ENCODE measurements at places on chromosomes 16 and 17. TPM values are rescaled to one million over a fixed set of nuclear protein-coding genes. Genes with fewer than 3 reads are reported as not detected.

DNA sequence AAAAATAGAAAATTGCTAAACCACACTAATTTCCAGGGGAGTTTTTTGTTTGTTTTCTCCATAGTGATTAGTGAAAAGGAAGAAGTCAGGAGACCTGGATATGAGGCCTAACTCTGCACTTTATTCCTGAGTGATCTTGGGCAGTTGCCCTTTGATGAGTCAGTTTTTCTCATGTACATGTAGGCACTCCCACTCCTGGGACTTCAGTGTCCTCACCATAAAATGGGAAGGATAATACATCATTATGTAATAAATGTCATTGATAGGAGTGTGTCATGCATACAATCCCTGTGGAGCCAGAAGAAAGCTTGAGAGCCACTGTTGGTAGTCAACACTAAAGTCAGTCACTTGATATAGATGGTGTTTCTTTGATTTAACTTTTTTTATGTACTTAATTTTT lies 32.5 kb downstream of the WIPF2 start:
- DNase-seq, result no peak

- peak; percentile 38 for DNase-seq
Observed at GRCh38 chr17:76107509-76107908, 3.9 kb upstream of the EXOC7 start.

GRCh38 chr16:88878356-88878755 lies 11.9 kb upstream of the PABPN1L start:
- DNase-seq, result no peak

DNA sequence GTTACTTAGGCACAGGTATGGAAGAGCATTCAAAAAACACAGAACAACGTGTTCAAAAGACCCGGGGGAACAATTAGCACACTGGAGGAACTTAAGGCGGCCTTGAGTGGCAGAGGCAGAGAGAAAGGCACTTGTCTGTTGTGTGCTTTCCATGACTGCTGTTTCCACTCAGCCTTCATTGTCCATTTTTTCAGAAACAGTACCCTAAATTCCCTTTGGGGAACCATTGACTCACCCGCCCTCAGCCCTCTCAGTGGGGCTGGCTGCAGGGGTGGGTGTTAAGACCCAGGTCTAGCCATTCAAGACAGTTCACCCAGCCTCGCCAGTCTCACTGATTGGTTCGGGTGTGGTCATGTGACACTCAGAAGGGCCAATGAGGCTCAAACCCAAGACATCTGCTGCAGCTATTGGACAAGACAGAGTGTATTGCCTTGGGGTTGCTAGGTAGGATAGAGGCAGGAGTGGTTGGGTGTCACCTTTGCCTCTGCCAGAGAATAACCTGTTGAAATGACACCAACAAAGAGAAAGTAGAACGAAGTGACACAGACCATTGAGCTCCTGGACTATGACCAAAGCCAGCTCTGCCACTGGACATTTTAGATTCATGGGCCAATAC lies 19.6 kb upstream of the CEP20 start:
- peak; percentile 31 for DNase-seq

DNA sequence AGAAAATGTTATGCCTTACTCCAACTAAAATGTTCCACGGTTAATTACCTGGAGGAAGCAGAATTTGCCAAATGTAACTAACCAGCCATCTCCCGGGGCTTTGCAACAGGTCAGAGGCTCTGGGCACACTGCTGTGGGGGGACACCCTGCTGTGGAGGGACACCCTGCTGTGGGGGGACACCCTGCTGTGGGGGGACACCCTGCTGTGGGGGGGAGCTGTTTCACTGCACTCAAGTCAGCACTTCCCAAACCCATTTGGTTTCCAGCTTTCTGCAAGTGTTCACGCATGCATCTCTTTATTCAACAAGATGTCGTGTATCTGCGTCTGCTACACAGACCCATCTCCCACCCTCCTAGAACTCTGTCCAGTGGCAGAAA lies 239.5 kb downstream of the C16orf95 start:
- DNase-seq, result no peak

GRCh38 chr16:79640513-79641360 lies 40.2 kb upstream of the MAF start:
- no peak for DNase-seq

DNA sequence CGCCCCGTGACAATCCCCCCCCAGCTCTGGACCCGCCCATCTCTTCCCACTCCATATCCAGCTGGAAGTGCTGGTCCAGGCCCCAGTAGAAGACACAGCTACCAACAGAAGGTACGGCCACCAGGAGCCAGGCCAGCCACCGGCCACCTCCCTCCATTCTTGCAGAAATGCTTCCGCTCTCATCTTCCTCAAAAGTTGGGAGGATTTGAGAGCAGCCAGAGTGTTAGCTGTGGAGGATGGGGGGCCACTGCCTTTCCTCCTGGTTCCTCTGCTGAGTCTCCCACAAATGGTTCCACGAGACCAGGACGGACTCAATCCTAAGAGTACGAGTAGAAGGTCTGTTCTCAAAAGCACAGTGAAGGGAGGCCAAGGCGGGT lies 78.3 kb downstream of the GAS7 start:
- DNase-seq, result no peak

- peak; percentile 37 for DNase-seq
Observed at GRCh38 chr17:60422162-60422665, at the start of gene CHCT1. Gene CHCT1, plus strand, starts transcription at chr17:60422489. Its CDS starts 104 bp downstream, at chr17:60422593.

GRCh38 chr16:2022723-2023091 lies 3.1 kb downstream of the NPW start:
- peak; percentile 88 for DNase-seq

DNA sequence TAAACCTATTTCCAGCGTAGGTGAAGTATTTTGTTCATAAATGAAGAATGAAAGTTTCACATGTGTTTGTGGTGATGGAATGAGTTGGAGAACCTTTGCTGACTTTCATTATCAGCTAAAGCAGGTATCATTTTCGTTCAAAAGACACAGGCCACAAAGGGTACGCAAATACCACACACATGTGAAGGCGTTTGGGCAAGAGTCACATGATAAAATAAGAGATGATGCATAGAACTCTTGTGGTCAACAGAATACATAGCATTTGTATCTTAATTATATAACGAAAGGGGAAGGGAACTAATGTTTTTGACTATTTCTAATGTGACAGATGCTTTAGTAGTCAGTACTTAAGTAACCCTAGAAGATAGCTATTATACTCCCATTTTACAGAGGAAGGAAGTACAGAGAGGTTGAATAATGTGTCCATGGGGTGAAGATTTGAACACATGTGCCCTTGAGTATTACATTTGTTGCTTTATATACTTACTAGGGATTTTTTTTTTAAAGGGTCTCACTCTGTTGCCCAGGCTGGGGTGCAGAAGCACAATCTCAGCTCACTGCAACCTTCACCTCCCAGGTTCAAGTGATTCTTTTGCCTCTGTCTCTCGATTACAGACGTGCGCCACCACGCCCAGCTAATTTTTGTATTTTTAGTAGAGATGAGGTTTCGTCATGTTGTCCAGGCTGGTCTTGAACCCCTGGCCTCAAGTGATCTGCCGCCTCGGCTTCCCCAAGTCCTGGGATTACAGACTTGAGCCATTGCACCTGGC lies 4.8 kb downstream of the RPA1 start:
- no peak for DNase-seq

DNA sequence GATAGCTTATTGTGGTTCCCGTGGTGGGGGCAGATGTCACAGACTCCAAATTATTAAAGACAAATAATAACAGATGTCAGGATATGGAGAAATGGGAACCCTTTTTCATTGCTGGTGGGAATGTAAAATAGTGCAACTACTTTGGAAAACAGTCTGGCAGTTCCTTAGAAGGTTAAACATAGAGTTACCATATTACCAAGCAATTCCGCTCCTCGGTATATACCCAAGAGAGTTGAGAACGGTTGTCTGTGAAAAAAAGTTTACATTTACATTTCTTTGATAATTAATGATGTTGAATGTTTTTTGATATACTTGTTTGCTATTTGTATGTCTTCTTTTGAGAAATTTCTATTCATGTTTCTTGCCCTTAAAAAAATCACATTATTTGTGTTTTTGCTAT lies 41.2 kb downstream of the OR1D5 start:
- no peak for DNase-seq

GRCh38 chr17:31586946-31587345 lies 195.5 kb downstream of the RAB11FIP4 start:
- DNase-seq, result no peak

- no peak for DNase-seq
Observed at GRCh38 chr16:77113835-77114234, 77.2 kb upstream of the MON1B start.

DNA sequence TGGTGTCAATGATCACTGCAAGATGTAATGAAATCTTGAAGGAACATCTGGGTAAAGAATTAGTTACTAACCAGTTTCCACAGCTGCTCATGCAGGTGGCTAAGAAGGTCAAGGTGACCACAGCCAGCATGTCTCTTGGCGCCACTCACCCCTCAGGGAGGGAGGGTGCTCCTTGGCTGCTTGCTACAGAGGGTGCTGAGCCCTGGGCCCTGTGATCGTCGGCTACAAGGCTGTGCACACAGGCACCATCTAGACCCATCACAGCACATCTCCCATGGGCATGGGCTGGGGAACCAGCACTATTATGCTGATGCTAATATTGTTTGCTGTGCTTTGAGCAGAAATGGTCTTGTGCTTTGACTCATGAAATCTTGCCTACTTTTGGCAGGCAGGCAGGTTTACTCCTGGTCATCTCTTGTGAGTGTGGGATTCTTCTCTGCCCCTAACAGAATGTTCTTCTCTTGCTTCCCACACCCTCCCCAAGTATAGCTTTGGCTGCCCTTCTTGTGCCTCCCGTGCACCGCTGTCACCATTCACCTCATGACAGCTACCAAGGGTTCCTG lies 36.4 kb downstream of the TXNDC11 start:
- no peak for DNase-seq

Gene CCL7
- polyA plus RNA-seq, result 0.50 TPM

Gene CES3
- polyA plus RNA-seq, result 1.4 TPM

Gene ENPP7
- polyA plus RNA-seq, result not detected

Gene KRT28
- polyA plus RNA-seq, result not detected

Gene KRT40
- polyA plus RNA-seq, result not detected

Gene FOXN1
- polyA plus RNA-seq, result not detected

Gene MEFV
- not detected for polyA plus RNA-seq

Gene GNGT2
- 11.0 TPM for polyA plus RNA-seq

Gene TSPAN10
- 6.0 TPM for polyA plus RNA-seq

Gene SYNGR3
- polyA plus RNA-seq, result 10.7 TPM

Gene SOCS1
- 8.6 TPM for polyA plus RNA-seq

Gene NETO2
- polyA plus RNA-seq, result 48.8 TPM

Gene PABPN1L
- not detected for polyA plus RNA-seq

Gene SLFN12L
- not detected for polyA plus RNA-seq
